ENCODE measurements at places on chromosomes 2 and 18.
A peak's percentile ranks its signal among the peaks of the same experiment; 100 is the strongest.

- DNase-seq, result peak; percentile 51
Observed at GRCh38 chr2:36663851-36664695, 32.4 kb upstream of the VIT start.

GRCh38 chr18:42264497-42264896, 309.5 kb downstream of the PIK3C3 start:
- no peak for DNase-seq

DNA sequence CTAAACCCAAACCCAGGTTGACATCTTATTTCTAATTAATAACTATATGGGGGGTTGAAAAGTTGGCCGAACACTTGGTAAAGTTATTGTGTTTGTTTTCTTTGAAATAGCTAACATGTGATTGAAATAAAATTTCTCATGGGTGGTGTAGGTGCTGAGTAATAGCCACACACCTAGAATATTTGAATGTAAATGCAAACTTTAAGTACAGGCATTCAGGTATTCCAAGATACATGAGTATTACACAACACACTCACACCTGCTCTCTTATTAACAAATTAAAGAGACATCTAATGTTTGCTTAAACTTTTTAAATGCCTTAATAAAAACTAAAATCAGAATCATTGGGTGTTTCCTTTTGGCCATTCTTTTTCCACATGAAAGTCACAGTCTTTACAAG, 165.5 kb downstream of the EHBP1 start:
- no peak for DNase-seq

DNA sequence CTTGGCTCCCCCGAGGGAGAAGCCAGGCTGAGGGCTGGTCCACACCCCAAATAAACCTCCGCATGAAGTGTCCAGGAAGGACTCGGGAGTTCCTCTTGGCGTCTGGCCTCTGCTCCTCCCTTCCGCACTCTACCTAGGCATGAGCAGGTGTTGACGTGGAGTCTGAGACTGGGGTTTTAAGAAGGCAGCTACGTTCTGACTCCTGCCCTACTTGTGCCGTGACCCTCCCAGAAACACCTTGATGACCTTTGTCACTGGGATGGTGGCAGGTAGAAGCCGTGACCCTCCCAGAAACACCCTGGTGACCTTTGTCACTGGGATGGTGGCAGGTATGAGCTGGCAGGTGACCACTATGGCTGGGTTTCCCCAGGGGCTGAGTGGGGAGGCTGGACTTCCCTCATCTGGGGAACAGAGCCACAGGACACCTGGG, 54.8 kb downstream of the HS6ST1 start:
- no peak for DNase-seq

DNA sequence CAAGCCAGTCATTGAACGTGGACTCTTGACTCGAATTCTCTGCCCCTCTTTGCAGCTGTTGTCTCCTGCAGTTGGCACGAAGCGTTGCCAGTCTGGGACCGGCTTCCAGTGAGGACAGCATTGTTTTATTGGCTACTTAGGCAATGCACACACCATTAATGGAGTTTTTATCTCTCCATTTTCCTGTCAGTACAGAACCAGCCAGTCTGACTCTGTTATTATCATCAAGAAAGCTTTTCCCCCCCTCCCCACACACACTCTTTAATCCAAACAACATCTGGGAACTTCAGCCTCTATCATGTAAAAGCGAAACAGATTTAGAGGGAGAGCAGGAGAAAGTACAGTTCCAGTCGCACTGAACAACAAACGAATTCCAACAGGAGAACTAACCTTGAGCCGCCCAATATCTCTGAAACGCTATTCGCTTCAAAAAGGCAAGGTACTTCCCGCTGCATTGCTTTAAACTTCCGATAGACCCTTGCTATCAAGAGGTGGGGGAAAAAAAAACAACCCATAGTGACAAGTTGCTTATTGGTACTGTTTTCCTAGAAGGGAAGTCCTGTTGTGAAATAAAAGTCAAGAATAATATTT, 38.2 kb downstream of the ACVR1 start:
- no peak for DNase-seq

DNA sequence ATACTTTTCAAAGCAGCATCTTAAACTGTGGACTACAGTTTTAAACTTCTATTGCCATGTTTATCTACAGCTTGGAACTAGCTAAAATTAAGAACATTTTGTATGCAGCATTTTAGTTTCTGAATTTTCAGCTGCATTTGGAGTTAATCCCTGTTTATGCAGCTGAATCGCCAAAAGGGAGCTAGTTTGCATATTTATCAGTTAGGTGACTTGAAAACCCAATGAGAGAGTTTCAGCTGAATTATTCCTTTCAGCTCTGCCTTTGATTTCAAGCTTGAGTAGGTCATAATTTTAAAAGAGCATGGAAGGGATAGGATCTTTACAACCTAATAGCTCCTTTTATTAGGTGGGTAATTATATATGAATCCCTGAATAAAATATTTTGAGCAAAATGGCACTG, 692.6 kb downstream of the MBD2 start:
- no peak for DNase-seq

DNA sequence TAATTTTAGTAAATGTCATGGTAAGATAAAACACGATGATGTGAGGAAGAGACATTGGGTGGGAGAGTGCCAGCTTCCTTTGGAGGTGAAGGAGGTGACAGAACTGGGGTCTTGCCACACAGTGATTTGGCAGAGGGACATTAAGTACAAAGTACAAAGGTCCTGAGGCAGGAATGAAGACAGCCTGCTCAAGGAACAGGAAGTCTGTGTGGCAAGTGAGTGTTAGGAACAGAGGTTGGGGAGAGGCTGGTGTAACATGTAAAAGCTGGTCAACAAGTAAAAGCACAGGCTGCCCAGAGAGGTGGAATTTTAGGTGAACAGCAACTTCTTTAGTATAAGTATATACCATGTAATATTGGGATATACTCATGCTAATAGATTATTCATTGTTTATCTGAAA, 73.1 kb downstream of the INPP5D start:
- DNase-seq, result no peak

GRCh38 chr2:227082286-227082685, 81.7 kb downstream of the COL4A4 start:
- DNase-seq, result no peak

DNA sequence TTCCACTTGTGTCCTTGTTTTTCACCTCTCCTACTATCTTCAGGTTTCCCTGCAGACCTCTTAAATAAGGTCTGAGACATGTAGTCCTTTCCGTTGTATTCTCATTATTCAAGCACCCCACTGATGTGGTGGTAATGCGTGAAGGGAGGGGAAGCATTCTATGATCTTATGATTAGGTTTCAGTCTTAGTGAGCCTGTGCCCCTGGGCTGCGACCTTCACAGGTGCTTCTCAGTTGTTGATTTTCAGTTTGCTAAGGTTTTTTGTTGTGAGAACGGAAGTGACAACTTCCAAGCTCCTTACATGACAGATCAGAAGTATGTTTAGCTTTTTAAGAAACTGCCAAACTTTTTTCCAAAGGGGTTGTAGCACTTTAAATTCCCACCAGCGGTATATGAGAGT, 41.3 kb downstream of the VPS54 start:
- DNase-seq, result no peak

- no peak for DNase-seq
Observed at GRCh38 chr2:120401275-120402066, 55.5 kb downstream of the INHBB start.

DNA sequence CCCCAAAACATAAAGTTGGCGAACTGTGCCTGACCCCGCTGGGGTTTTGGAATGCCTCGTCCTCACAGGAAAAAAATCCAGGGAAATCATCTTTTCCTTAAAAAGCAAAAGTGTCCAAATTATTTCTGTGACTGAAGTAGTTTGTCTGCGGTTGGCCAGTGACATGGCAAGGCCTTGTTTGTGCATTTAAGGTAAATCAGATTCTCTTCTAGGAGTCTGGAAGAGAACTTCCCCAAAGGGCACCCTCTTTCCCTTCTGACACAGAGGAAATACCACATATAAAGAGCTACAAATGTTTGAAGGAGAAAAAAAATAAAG, 737 bp upstream of the CYB5A start:
- DNase-seq, result no peak

DNA sequence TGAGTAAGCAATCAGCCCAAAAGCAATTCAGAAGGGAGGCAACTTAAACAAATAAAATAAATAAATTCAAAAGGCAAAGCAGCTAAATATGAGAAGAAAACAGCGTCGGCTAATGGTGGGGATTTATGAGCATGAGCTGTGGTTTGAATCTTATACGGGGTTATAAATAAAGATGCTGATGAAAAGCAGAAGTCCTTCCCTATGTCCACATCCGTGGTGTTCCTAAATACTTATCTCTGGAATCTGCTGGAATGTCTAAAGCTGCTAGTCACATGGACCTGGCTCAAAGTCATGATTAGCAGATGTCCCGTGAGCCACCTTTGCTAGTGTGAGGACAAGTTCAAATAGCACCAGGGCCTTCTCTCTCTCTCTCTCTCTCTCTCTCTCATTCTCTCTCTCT, 33.8 kb downstream of the SMIM21 start:
- no peak for DNase-seq

DNA sequence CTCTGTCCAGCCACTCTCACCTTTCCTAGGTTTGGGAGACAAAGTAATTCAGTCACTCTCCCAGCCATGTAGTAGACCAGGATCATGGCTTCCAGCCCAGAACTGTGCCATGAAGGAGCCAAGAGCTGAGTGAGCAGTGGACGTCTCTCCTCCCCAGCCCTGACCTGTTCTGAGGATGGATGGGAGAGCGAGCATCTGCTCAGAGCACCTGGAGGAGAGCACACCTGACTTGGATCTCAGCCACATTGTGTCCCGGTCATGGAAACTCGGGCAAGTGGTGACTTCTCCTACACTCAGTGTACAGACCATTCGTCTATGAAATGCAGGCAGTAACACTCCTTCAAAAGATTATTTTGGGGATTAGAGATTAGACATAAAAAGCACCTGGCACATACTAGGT, 299.7 kb downstream of the TNS1 start:
- DNase-seq, result no peak

GRCh38 chr2:232779934-232780333, 3.6 kb upstream of the KCNJ13 start:
- DNase-seq, result no peak

Measured in skeletal muscle cell (primary cell).